ENCODE measurements at places on chromosomes 12 and 14. TPM values are rescaled to one million over a fixed set of nuclear protein-coding genes. Genes with fewer than 3 reads are reported as not detected.

Gene DLGAP5
- 29.7 TPM for polyA plus RNA-seq

Gene CACNB3
- 34.4 TPM for polyA plus RNA-seq

Gene NRIP2
- polyA plus RNA-seq = 5.2 TPM

Gene TAC3
- 0.86 TPM for polyA plus RNA-seq

Gene SLC38A6
- polyA plus RNA-seq = 35.4 TPM

Gene TAS2R42
- polyA plus RNA-seq = not detected

Gene SLC6A15
- 0.26 TPM for polyA plus RNA-seq

Gene ART4
- polyA plus RNA-seq = 0.28 TPM

Gene CIROP
- not detected for polyA plus RNA-seq

Gene FAM181A
- polyA plus RNA-seq = 0.51 TPM

Gene ALG10B
- polyA plus RNA-seq = 16.7 TPM

- no peak for DNase-seq
Measured at GRCh38 chr14:31690056-31690455, 128.9 kb downstream of the NUBPL start.

GRCh38 chr12:46499901-46500300 is 127.3 kb upstream of the SLC38A2 start:
- DNase-seq = no peak

DNA sequence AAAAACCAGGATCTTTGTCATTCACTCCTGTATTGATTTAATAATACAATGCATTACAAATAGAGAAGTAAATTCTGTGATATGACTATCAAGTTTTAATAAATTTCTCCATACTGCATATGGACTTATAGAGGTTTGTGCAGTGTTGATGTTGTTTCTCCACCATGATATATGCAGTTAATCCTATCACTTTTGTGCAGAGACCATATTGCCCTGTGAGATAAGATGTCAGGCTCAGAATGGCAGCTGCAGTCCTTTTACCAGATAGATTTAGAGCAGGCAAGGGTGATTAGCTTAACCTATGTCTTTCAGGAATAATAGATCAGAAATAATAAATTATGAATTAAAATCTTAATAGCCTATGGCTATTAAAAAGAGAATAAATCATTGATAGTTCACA is 38.6 kb upstream of the KCNJ8 start:
- DNase-seq = no peak

GRCh38 chr12:120231316-120232011 is 30.6 kb upstream of the RPLP0 start:
- no peak for DNase-seq

GRCh38 chr12:69639400-69640016 is 28.8 kb upstream of the LRRC10 start:
- peak; percentile 23 for DNase-seq

GRCh38 chr14:79094951-79095350 is 924.8 kb downstream of the NRXN3 start:
- no peak for DNase-seq

DNA sequence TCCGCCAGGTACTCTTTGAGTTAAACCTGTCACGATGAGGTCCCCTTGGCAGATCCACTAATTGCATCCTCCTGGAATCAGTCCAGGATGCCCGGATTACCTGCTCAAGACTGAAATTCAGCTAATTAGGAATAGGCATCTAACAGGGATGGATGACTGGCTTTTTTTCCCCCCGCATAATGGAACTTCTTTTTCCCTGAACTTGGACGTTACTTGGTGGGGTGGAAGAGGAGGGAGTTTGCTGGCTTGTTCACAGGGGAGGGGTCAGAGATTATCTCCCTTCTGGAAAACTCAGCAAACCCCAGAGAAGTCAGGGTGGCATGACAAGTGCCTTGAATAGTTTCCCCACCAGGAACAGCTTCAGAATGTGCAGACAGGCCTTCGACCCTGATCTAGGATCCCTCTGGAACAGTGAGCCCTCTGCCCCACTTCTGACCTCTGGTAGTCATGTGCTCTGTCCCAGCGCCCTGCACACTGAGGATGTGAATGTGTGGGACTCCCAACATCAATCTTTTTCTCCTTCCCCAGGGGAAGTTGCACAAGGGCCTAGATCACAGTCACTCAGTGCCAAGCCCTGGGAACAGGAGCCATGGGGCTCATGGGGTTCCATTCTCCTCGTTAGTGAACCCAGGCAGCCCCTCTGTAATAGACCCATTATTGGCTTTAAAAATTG is 142.5 kb downstream of the SMOC1 start:
- no peak for DNase-seq

- peak; percentile 42 for DNase-seq
Measured at GRCh38 chr14:25050269-25051150, 563 bp upstream of the STXBP6 start.

DNA sequence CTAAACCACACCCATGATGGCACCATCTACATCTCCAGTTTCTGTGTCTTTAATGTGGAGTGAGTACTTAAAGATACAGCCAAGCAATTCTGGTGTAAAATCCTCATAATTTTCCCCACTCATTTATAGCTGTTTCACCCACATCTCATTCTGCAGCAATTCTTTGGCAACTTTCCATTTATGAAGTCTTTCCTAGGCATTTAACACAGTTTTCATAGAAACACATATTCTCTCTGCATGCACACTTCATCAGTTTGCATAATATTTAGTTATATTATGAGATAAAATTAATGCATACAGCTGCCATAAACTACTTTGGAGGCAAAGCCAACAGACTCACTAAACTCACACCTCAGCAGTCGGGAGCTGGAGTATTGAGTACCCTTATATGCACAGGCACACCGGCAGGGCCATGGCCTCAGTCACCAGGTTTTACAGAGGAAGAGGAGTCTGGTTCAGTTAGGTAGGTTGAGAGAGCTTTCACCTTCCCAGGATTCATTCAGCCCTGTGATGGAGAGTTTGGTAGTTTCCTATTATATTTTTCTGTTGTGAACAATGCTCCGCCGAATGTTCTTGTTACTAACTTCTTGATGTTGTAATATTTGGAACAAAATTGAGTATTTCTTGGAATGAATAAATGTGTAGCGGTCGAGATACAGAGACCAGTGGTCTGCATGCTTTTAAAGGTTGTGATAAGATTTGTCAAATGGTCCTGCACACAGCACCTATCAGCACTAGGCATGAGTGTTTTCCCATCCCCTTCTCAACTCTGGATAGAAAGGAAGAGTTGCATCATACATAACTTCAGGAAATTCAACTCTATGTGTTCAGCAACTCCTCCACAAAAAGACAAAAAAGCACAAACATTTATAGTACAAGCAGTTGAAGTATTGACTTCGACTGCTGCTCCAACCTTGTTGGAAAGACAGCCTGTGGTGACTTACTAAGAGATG is 123.5 kb downstream of the TTC8 start:
- DNase-seq = peak; percentile 64

DNA sequence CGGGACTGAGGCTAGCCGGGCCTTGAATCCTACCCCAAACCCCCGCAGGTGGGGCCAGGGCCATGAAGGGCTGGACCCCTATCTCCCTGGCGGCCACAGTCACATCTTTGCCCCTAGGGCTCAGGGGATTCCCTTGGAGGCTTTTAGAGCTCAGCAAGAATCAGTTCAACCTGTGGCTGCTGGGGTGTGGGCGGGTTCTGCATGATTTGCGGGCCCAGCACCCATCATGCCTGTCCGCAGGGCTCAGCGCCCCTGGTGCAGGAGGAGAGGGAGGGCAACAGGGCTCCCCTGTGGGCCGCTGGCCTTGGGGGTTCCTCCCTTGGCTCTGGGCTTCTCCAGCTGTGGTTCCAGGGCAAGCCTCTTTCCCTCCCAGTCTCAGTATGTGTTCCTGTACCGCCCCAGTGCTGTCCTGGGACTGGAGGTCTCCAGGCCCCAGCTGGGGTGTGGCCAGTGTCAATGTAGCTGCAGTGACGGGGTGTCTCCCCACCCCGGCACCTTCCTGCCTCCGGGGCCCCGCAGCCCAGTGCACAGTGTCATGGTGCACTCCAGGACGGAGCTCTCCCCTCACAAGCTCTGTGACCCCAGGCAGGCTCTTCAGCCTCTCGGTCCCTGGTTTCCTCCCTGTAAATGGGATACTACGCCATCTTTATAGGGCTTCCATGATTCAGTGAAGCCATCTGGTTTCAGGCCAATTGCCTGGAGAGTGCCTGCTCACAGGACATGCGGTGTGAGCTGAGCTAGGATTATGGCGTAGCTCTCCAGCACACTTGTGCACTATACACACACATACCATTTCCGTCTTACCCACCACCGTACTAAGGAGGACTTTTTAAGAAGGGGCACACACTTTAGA is 9.9 kb upstream of the LBHD2 start:
- no peak for DNase-seq

DNA sequence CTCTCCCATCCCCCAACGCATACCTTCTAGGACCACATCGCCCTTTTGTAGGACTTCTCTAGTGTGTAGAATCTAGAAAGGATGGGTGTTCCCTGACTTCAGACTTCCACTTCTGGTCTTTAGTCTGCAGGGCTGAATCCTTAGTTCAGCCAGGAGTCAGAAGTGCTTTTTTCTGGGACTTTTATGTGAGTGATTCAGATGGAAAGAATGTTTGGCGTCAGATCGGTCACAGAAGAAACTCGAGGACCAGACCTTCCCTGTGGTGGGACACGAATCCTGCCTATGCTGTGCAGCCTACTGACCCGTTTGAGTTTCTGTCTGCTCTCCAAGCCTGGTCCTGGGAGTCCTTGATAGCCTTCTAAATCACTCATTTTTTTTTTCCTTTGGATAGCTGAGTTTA is 165.4 kb upstream of the SSTR1 start:
- DNase-seq = peak; percentile 35

- DNase-seq = no peak
Measured at GRCh38 chr12:21553329-21553675, 27.2 kb downstream of the SPX start.

- DNase-seq = no peak
Measured at GRCh38 chr12:53391724-53392123, 11.7 kb downstream of the SP1 start.

- no peak for DNase-seq
Measured at GRCh38 chr12:120062976-120063579, 53.5 kb downstream of the RAB35 start.

DNA sequence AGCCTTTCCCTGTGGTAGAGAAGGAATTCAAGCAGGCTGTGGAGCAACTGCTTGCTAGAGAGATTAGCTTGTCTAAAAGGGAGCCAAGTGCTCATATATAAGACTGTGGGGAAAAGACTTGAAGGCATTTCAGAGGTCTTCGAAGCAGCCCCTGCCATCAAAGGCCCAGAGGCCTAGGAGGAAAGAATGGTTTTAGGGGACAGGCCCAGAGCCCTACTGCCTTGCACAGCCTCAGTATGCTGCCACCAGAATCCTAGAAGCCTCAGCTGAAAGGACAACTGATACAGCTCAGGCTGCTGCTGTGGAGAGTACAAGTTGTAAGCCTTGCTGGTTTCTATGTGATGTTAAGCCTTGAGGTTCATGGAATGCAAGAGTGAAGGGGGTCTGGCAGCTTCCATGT is 109.9 kb downstream of the DERA start:
- no peak for DNase-seq

GRCh38 chr14:101037021-101037817 is 133.7 kb upstream of the RTL1 start:
- DNase-seq = no peak

GRCh38 chr12:91177381-91177780 is 5.2 kb downstream of the DCN start:
- no peak for DNase-seq

- DNase-seq = no peak
Measured at GRCh38 chr14:65462411-65462810, 49.9 kb downstream of the FUT8 start.

DNA sequence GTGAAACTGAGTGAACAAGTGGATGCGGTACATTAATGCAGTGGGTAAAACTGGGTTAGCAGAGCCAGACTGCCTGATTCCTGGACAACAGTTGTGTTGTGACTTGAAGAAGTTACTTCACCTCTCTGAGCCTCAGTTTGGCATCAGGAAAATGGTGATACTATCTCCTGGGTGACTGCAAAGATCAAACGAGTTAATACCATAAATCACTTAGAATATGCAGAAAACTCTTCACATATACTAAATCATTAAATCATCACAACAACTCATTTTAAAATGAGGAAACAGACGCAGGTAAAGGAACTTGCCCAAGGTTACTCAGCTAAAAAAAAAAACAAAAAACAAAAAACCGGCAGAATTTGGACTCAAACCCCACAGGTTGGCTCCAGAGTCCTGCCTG is 811 bp downstream of the MTERF2 start:
- DNase-seq = no peak

GRCh38 chr14:105908006-105908405 is 381.6 kb downstream of the TMEM121 start:
- no peak for DNase-seq

GRCh38 chr12:92096346-92097136 is 49.1 kb downstream of the BTG1 start:
- no peak for DNase-seq

GRCh38 chr14:91911474-91912032 is 35.9 kb downstream of the FBLN5 start:
- no peak for DNase-seq

DNA sequence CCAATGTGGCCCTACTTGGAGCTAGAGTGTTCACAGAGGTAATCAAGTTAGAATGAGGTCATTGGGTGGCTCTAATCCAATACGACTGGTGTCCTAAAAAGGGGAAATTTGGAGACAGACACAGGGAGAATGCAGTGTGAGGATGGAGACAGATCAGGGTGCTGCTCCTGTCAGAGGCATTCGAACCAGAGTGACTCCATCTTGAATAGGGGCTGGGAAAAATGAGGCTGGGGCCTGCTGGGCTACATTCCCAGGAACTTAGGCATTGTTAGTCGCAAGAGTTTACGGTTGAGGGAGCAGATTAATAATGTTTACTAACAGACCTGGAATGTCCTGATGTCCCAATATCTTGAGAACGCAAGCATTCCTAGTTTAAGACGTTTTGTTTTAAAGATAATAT is 20.2 kb downstream of the TNFAIP2 start:
- DNase-seq = no peak

- DNase-seq = no peak
Measured at GRCh38 chr12:100624571-100624970, 51.1 kb downstream of the GAS2L3 start.

DNA sequence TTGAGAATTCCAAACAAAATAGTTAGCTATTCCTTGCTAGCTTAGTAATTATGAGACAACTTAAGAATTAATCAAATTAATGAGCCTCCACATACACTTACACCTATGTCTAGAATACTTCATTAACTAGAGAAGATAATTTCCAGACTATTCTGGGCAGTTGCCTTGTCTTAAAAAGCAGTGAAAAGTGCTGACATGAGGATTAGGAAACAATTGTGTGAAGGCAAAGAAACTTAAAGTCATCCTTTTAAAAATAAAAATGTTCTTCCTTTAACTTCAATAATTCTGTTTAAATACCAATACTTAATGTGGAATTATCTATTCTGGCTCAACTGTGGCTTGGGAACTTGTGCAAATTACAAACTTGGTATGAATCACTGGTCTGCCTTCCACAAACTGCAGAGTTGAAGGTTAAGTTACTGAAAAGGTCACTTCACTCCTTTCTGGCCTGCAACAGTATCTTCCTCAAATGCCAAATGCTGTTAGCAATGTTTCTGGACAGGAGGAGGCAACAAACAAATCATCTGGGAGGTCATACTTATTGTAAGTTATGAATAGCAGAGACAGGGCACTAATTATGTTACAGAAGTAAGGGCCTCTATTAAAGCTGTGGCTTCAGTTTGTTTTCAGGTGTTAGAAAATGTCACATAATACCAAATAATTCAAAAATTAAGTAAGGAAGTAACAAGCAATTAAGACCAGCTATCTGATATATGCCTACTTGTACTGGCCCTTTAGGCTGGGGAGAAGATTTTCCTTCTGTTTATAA is 19.2 kb downstream of the PPTC7 start:
- no peak for DNase-seq

GRCh38 chr12:122079033-122079531 is 526 bp downstream of the MLXIP start:
- DNase-seq = no peak

- DNase-seq = no peak
Measured at GRCh38 chr12:26028953-26029735, 70.7 kb downstream of the RASSF8 start.
